ENCODE measurements at places on chromosomes 7 and 10.

DNA sequence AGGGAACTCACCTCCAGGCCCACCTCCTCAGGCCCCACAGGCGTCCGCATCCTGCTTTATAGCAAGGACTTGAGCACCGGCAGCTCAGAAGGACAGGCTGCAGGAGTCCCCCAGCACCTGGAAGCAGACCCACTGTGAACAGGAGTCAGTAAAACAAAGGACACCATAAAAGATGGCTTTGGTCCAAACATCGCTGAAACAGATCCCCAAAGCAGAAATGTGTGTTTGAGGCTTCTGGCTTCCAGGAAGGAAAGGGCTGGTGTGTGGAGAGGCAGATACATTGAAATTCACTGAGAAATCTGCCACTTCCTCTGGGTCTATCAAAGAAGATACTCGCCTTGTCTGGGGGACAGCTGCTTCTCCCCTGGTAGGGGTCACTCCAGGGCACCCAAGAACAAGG lies 286.2 kb downstream of the PLXNA4 start:
- no peak for DNase-seq

DNA sequence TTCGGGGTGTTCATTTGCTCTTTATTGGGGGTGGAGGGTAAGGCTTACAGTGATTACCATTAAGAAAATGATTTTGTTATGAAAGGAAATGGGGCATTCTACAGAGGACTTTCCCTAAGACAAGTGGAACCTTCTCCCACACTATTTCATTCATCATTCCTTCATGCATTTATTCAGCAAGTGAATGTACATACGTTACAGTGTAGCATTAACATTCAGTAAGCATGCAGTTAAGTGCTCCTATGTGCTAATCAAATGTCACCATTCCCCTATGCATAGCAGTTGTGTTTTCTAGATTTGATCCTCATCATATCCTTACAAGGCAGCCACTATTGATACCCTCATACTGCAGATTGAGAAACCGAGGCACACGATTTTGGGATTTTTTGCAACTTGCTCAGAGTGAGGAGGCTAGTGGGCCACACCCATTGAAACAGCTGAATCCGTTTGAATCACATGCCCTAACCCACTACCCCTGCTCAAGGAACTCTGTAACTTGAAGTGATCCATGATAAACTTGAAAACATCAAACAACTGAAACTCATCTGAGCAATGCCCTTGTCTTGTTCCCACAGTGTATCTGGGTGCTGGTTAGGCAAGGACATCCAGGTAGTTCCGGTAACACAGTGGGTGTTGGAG lies 16.7 kb downstream of the INSYN2A start:
- DNase-seq: no peak

DNA sequence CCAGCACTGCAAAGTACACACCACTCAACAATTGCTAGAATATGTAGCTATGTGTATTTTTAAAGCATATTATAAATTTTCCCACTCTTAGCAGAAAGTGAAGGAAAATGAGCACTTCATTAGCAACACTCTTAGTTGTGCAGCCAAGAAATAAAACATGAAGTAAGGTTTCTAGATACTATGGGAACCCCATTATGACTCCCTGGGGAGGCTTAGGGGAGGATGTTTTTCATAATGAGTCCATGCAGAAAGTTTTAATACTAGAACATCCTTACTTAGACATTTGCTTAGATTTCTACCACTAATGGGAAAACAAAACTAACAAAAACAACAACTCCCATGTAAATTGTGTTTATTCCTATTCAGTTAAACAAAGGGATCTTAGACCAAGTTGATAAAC lies 148.4 kb upstream of the HDAC9 start:
- no peak for DNase-seq

DNA sequence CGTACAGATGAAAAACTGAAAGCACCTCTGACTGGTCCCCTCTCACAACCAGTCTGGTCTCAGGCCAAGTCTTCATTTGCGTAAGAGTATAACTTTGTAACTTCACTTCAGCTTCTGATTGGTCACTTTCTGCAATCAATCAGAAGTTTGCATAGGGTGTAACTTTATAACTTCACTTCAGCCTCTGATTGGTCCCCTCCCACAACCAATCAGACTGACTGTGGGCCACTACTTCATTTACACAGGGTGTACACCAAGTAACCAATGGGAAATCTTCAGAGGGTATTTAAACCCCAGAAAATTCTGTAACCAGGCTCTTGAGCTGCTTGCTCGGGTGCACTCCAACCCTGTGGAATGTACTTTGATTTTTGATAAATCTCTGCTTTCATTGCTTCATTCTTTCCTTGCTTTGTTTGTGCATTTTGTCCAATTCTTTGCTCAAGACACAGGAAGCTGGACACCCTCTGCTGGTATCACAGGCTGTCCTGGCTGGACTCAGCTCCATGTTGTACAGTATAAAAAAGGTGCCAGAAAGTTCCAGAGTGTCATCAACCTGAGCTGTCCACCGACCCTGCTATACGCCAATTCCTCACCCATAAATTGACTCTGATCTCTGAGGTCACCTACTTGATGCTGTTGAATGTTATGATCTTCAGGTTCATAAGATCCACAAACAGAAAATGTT lies 74.5 kb downstream of the COBL start:
- DNase-seq: no peak

DNA sequence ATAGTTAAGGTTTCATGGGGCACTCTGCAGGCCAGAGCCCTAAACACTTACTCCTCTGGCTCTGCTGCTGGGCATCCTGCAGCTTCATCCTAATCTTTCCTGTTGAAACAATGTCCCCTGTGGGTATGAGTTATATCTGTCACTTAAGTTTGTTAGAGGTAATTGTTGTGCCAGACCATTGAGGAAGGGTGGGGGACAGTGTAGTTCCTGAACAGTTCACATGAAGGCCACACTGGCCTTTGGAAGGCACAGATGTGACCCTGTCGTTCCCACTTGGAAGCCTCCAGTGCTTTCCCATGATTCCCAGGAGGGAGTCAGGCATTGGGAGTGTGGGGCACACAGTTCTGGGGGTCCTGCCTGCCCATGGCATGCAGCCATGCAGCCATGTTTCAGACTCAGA lies 65.3 kb downstream of the WDFY4 start:
- no peak for DNase-seq

- DNase-seq: no peak
Observed at GRCh38 chr7:4460597-4460996, 221.5 kb upstream of the FOXK1 start.

DNA sequence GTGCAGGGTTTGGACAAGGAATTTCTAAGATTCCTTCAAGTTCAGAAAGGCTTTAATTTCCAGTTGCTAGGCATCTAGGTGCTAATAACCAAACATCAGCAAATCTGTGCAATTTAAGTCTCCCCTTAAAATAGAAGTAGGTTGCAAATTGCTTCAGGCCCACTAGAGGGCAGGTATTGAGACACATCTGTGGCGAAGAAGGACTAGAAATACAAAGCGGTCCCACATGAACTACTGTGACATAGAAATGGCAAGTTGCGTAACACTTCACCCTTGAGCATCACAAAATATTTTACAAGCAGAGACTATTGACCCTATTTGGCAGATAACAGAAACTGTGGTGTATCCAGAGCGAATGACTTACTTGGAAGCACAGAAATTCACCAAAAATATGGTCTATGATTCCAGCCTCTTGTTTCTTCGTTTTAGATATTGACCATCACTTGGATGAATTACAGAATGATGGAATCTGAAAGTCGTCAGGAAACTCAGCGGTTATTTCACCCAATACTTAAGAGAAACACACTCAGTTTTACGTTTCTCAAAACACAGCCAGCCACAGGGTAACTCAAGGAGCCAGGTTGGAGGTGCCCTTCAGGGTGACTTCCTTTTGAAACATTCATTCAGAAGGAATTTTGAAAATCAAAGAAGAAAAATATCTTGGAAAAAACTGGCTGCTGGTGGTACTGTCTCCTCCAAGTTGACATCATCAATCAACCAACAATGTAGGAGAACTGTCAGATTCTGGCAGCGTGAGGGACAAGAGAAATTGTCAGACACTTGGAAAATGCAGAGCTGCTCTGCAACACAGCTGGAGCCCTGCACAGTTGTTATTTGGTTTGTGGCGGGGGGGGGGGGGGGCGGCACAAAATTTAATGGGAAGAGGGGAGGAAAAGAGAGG lies 256.3 kb upstream of the MINDY3 start:
- peak; percentile 20 for DNase-seq

DNA sequence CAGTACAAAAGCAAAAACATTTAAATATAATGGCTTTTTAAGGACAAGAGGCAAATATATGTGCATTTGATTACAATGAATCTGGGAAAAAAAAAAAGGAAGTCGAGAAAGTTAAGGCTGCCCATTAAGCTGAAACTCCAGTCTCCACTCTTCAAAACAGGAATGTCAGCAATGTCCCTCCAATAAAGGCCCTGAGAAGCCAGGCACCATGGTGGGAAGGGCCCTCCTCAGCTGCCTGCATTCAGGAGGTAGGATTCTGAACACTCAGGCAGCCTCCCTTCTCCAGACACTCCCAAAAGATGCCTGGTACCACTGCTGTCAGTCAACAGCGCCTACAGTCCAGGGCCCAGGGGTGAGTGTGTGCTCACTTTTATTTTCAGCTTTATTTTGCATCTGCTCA lies 121.3 kb upstream of the MGMT start:
- no peak for DNase-seq

- no peak for DNase-seq
Observed at GRCh38 chr10:33533612-33534011, 199.1 kb upstream of the NRP1 start.

DNA sequence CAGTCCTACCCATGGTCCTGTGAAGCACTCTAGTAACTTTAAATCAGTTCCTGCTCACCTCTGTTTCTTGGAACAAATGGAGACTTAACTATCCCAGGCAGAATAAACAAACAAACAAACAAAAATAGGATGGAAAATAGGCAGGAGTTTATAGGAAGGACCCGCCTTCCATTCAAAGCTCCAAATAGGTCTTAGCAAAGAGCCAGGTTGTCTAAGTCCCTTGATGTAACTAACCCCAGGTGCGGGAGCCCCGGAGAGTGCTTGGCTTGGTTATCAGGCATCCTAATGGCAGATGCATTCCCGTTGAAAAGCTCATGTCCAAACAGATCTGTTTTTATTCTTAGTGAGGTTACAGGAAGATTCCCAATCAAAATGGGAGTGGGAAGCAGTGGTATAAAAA lies 2.2 kb downstream of the IFIT2 start:
- DNase-seq: no peak

DNA sequence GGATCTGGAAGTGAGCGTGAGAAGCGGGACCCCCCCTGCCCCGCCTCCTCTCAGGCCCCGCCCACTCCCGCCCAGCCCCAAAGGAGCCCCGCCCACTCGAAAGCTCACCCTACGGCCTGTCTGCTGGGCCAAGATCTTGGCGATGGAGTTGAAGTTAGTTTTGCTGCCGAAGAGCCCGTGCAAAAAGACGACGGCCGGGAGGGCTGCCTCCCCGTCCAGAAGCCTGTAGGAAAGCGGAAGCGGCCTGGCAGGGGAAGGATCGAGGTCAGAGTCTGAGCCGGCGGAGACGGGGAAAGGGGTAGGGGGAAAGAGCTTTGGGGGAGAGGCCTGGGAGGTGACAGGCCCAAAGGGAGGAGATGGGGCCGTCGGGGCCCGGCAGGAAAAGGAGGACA lies 386 bp downstream of the ABHD11 start:
- peak; percentile 55 for DNase-seq

- DNase-seq: peak; percentile 46
Observed at GRCh38 chr7:102073931-102074880, 212.5 kb upstream of the SH2B2 start.

- peak; percentile 64 for DNase-seq
Observed at GRCh38 chr10:13956826-13957225, 370.1 kb downstream of the PRPF18 start.

- no peak for DNase-seq
Observed at GRCh38 chr10:103850572-103850895, 4.8 kb downstream of the SH3PXD2A start.

GRCh38 chr10:17025444-17026295 lies 103.9 kb downstream of the CUBN start:
- DNase-seq: peak; percentile 100

GRCh38 chr7:99219185-99219767 lies 11.4 kb upstream of the KPNA7 start:
- no peak for DNase-seq

- peak; percentile 4 for DNase-seq
Observed at GRCh38 chr10:124590216-124591122, 128.8 kb downstream of the LHPP start.

DNA sequence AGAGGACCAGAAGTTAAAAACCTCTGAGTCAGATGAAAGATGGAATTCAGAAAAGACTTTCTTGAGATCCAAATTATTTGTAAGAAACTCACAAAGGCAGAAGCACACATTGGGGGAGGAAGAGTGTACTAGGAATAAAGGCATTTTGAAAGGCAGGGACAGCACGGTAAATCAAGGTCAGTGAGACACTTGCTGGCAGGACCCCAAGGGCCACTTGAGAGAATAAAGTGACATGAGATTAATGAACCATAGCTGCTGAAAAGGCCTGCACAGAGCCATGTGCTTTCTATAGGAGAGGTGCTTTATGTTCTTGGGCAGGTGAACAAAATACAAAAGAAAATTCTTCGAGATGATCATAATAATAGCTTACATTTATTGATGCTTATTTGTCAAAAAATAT lies 929.9 kb upstream of the MBL2 start:
- DNase-seq: no peak

- DNase-seq: no peak
Observed at GRCh38 chr10:17655009-17655408, 11.1 kb downstream of the STAM start.

GRCh38 chr7:131691454-131692130 lies 135.2 kb upstream of the PODXL start:
- DNase-seq: no peak

DNA sequence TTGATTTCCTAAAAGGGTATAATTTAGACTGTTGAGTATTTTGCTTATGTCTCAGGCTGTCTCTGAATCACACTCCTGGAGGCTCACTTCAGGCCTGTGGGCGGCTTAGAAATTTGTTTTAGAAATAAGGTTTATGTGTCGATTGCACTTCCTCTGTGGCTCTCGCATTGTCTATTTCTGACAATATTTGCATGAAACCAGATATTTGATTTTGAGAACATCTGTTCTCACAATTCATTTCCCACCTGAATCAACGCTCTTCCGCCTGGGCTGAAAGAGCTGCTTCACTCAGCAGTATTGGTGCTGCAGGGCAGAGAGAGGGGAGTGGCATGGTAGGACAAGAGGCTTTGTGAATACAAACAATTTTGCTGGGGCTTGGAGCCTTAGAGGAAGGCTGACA lies 262.0 kb downstream of the ADRA2A start:
- no peak for DNase-seq

DNA sequence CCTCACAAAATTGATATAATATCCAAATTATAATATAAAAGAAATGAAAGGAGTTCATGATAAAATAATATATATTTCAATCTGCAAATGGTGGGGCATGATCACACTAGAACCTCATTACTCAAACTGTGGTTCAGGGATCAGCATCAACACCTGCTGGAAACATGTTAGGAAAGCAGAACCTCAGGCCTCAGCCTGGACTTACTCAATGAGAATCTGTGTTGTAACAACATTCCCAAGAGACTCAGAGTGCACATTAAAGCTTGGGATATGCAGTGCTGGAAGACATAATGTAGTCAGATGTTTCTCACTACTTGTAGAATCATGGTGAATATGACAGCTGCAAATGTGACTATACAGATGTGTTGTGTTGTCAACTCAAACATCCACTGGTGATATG lies 81.7 kb upstream of the ITPRID1 start:
- DNase-seq: peak; percentile 30
